ENCODE measurements at places on chromosomes 13 and 19.

GRCh38 chr13:50589651-50590054 is 253.8 kb downstream of the DLEU7 start:
- no peak for DNase-seq
- no peaks in the 10 kb centered on the region for H3K36me3 ChIP-seq

DNA sequence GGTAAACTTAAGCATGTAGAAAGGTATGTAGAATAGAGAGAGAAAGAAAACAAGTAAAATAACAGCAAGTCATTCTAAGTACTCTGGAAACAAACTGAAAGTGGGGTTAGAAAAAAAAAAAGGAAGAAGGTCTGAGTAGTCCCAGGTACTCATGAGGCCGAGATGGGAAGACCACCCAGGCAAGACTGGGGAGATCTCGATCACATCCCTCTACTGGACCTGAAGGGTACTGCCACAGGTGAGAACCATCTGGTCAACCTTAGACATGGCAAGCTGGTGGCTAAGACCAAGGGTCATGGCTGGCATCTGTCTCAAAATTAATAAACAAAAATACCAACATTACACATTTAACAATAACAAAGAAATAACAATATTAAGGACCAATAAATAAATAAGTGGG is 36.3 kb upstream of the ZNF724 start:
- no peak for DNase-seq
- H3K27me3 ChIP-seq: no peaks in the 10 kb centered on the region
- H3K36me3 ChIP-seq: no peaks in the 10 kb centered on the region
- no peak overlapping the region for H3K27ac ChIP-seq
- H3K4me1 ChIP-seq: peaks cover 4% of the 10 kb centered on the region

DNA sequence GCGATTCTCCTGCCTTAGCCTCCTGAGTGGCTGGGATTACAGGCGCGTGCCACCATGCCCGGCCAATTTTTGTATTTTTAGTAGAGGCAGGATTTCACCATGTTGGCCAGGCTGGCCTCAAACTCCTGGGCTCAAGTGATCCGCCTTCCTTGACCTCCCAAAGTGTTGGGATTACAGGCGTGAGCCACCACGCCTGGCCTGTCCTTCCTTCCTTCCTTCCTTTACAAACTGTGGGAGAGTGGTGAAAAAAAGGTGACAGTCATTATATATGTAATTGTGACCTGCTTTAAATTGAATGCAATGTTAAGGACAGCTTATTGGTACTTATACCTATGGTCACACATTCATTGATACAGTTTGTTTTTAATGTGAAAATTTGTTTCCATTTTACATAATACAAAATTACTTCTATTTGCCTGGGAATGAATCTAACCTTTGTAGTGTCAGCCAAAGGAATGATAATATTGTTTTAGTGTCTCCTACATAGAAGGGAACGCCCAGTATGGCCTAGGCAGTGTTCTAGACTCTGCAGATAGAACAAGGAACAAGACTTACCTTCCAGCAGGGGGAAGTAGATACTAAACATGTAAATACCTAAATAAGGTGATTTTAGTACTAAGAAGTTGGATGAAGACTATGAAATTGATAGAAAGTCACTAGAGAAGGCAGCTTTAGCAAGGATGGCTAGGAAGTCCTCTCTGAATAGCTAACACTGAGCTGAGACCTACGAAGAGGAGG is 146.3 kb downstream of the GGACT start:
- H3K36me3 ChIP-seq: peaks cover 12% of the 10 kb centered on the region
- H3K4me1 ChIP-seq: peaks cover 9% of the 10 kb centered on the region
- peak overlapping the region; percentile 47 for H3K27ac ChIP-seq
- H3K27me3 ChIP-seq: no peaks in the 10 kb centered on the region

DNA sequence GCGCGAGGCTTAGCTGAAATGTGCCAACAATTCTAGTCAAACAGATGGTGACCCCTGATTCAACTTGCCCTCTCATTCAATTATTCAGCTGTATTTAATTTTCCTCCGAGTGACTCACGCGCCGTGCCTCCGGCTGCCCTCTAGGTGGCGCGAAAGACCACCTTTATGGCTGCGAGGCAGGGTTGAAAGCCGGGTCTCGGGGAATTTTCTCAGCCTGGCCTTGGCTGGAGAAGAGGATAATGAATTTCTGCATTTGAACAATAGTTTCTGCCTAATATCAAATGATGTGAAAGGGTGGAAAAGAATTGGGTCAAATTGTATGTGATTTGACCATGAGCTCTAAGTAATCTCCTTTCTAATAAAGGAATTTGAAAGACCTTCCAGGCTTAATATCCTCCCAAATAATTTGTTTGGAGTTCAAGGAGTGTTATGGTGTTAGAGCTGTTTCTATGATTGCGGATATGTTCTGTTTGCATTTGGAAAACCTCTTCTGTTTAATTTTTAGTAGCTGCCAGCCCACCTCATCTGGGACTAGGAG is 310.9 kb downstream of the ZNF536 start:
- peak; percentile 19 for DNase-seq
- H3K27ac ChIP-seq: no peak overlapping the region
- no peaks in the 10 kb centered on the region for H3K4me1 ChIP-seq
- no peak overlapping the region for H3K4me3 ChIP-seq
- no peaks in the 10 kb centered on the region for H3K27me3 ChIP-seq

DNA sequence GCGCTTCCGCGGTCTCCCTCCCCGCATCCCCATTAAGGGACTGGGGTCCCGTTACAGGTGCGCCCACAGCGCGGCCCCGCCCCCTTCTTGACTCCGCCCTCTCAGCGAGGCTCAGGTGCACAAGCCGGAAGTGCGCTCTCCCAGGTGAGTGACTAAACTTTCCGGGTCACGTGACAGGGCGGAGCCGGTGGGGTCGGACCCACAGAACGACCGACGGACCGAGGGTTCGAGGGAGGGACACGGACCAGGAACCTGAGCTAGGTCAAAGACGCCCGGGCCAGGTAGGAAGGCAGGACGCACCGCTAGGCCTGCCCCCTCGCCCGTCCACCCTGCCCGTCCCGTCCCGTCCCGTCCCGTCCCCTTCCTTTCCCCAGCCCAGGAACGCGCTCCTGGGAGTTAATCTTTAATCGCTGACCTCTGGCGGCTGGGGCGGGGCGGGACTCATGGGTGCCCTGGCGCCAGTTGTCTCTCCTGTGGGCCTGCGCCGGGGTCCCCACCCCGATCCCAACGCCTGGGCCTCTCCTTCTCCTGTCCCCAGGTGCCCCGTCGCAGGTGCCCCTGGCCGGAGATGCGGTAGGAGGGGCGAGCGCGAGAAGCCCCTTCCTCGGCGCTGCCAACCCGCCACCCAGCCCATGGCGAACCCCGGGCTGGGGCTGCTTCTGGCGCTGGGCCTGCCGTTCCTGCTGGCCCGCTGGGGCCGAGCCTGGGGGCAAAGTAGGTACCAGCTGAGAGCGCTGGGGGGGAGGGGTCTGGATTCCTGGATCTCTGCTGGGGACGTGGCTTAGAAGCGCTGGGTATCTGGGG is at the start of gene CRB3:
CRB3 (plus strand) TSS at position 202 of the 804 bp plus-strand sequence; CDS start at position 633, 431 bp downstream.
- H3K27ac ChIP-seq: no peak within 1 kb of the TSS
- H3K4me3 ChIP-seq: no peak within 1 kb of the TSS
- H3K27me3 ChIP-seq: peaks cover 7% of the 10 kb centered on the region
- H3K36me3 ChIP-seq: peaks cover 4% of the 10 kb centered on the region

DNA sequence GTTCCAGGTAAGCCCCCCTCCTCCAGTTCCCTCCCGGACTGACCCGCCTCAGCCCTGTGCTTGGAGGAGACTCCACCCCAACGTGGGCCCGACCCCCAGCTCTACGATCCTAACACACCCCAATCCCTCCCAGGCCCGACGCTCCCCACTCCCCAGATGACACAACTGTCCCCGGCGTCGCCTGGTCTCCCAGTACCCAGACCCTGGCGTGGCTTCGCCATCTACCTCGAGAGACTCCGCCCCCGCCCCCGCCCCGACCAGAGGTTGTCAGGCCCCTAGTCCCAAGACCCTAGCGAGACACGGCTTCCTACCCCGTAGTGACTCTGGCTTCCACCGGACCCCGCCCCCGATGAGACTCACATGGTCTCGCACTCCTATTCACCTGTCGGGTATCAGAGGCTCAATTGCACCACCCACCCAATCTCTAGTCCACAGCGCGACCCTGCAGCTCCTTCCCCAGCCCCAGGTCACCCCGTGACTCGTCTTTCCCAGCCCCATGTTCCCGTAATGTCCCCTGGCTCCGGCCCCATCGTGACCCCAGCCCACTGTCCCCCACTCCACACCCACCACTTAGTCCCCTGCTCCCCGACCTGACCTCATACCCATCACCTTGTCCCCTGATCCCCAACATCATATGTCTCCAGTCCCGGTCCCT is 2.9 kb downstream of the CD37 start:
- DNase-seq: no peak
- H3K27ac ChIP-seq: peak overlapping the region; percentile 53
- H3K4me3 ChIP-seq: peak overlapping the region; percentile 21
- peaks cover 13% of the 10 kb centered on the region for H3K27me3 ChIP-seq
- H3K36me3 ChIP-seq: peaks cover 17% of the 10 kb centered on the region
- peaks cover 83% of the 10 kb centered on the region for H3K4me1 ChIP-seq

DNA sequence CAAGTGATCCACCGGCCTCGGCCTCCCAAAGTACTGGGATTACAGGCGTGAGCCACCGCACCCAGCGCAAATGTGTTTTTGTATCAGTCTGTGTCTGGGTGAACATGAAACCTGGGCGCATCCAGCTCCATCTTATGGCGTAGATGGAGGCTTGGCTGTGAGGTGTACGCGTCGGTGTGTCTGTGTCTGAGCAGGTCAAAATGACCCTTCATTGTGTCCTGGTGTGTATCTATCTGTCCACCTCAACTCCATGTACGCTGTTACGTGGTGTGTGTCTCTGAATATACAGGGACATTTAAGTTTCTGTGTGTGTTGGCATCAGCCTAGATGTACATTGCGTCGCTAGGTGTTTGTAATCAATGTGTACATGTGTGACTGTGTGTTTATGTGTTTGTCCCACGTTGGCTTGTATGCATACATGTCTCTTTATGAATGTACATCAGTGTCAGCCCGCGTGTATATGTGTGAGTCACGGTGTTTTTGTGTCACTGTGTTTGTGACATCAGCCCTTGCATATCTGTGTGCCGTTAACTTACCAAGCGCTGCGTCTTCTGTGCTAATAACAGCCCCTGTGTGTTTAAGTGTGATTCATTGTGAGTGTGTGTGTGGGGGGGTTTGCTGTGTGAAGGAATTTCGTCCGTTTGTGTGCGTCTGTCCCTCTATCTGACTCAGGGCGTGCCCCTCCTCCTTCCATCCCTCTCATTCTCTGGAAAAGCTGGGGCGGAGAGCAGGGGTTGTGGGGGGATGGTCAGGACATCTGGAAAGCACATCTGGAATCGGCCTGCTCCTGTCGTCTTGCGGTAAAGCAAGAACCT is 6.4 kb downstream of the AXL start:
- peaks cover 25% of the 10 kb centered on the region for H3K27me3 ChIP-seq
- no peak overlapping the region for H3K27ac ChIP-seq
- H3K4me1 ChIP-seq: peaks cover 14% of the 10 kb centered on the region
- peak overlapping the region; percentile 68 for H3K4me3 ChIP-seq
